SW 1271 (cell line): ENCODE measurements at places on chromosomes 5 and 9.

DNA sequence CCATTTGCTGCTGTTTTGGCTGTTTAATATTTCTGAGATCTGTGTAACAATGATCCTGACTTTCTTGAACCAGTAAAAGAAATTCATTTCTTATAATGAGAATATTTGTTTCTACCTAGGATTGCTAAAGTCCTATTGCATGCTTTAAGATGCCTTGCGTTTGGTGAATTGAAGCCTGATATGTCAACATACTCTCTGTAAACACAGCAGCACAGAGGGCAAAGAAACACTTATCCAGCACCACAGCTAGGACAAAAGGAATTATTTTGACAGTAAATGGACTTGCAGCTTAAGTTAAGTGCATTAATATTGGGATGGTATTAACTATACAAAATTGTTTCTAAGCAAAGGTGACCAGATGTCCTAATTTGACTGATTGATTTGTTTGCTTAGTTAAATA is 2031.2 kb upstream of the CDH6 start:
- no peak for DNase-seq

DNA sequence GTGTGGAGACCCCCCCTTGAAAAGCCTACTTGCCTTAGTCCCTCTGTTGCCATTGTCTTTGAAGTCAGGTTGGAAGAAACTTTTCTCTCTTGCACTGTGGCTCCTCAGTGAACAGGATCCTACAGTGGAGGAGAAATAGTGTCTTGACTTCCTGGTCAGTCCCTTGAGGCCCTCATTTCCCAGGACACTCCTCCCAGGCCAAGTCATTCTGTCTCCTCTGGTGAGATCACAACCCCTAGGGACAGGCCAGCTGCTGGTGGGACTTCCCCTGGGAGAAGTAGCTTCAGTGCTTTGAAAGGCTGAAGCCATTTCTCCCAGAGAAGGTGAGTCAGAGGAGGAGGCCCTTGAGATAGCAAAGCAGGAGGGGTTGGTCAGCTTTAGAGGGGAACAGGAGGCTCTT is 10.1 kb upstream of the GRIA1 start:
- DNase-seq, result no peak

- no peak for DNase-seq
Measured at GRCh38 chr9:79700607-79701360, 129.0 kb downstream of the TLE4 start.

- DNase-seq, result peak; percentile 72
Measured at GRCh38 chr5:62306323-62306895, 403 bp downstream of the KIF2A start.

DNA sequence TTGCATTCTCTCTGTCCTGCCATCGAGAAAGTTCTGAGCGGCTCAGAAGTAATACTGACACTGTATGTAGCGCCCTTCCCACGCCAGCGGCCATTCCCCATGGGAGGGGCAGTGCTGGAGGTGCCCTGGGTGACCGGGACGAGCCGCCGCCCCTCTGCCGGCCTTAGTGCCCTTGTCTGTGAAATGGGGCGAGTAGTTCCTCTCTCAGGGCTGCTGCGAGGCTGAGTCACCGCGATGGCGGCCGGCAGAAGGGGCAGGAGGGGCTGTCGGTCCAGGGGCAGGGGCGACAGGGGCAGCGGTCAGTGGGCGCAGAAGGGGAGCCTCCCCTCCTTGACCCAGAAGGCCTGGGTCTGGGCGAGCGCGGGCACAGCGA is 148.9 kb downstream of the GAPVD1 start:
- no peak for DNase-seq

DNA sequence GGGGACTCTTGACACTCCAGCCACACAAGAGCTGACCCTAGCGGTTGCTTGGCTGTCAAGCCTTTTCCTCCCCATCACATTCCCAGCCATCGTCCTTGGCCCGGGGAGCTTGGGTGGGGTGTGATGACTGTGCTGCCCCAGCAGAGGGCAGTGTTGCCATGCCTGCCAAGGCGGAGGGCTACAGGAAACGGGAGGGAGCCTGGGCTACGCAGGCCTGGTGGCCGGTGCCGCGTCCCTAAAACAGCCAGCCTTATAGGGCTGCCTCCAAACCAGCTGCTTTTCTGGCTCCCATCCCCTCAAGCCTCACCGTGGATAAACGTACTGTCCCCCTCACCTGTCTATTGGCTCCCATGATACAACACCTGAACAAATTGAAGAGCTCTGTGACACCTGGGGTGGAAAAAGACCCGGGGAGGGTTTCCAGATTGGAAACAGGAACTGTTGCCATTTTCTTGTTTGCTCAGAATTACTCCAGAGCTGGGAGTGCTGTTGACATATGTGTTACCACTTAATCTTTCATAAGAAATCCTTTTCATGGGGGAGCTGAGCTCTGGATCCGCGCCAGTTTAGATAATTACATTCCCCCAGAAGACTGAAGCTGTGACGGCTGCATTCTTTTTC is 72.8 kb upstream of the ASTN2 start:
- no peak for DNase-seq

DNA sequence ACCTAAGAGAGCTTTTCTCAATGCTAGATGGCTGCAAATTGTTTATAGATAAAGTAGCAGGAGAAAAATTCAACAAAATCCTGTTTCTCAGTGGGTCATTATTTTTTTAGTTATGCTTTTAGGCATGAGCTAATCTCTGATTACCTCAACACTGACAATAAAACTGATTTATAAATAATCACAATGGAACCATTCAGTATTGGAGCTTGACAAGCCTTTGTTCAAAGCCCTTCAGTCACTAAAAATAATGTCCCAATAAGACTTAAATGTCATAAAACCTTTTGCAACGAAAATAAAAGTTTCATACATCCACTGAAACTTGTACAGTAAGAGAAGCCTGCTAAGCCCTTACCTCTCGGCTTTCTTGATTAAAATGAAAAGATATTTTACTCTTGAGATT is 27.2 kb downstream of the PTPDC1 start:
- DNase-seq, result no peak
